Progenitor cell of endocrine pancreas (in vitro differentiated cells): ENCODE measurements at places on chromosomes 1 and 21. TPM values are rescaled to one million over a fixed set of nuclear protein-coding genes. Genes with fewer than 3 reads are reported as not detected.

The DIP2A gene
- 70.2 and 70.7 TPM in 2 replicates for total RNA-seq

The UBE2U gene
- total RNA-seq, result not detected in 2 replicates

The GSTM4 gene
- total RNA-seq, result 21.0 and 21.2 TPM in 2 replicates

The RGS8 gene
- total RNA-seq, result 0.05 TPM in 1 of 2 replicates, not detected in the other

The TMEM125 gene
- total RNA-seq, result 38.7 and 41.1 TPM in 2 replicates

The ASPM gene
- 17.1 and 17.5 TPM in 2 replicates for total RNA-seq

The PDPN gene
- 9.5 and 13.9 TPM in 2 replicates for total RNA-seq

The LCE2A gene
- not detected in 2 replicates for total RNA-seq

The HSD3B2 gene
- total RNA-seq, result not detected in 2 replicates

The FCAMR gene
- total RNA-seq, result not detected in 2 replicates

The GJB4 gene
- total RNA-seq, result not detected in 2 replicates

The PAPPA2 gene
- 4.1 and 4.2 TPM in 2 replicates for total RNA-seq

The GCSAML gene
- not detected in 2 replicates for total RNA-seq

The TCHH gene
- total RNA-seq, result not detected in 2 replicates

The CFHR1 gene
- total RNA-seq, result not detected in 2 replicates

The STUM gene
- total RNA-seq, result 0.38 and 0.55 TPM in 2 replicates

The LAPTM5 gene
- 0.20 TPM in 1 of 2 replicates, not detected in the other for total RNA-seq

The LPAR3 gene
- total RNA-seq, result 4.3 and 5.1 TPM in 2 replicates

The LCE1C gene
- not detected in 2 replicates for total RNA-seq

The IQCC gene
- 5.1 and 5.6 TPM in 2 replicates for total RNA-seq

The NUP210L gene
- 0.05 and 0.07 TPM in 2 replicates for total RNA-seq

The C1orf53 gene
- total RNA-seq, result 4.0 and 4.3 TPM in 2 replicates

The FAM72C gene
- total RNA-seq, result 0.62 and 2.0 TPM in 2 replicates

The ADAMTS4 gene
- 0.22 and 0.24 TPM in 2 replicates for total RNA-seq

The MLLT11 gene
- 29.5 and 30.0 TPM in 2 replicates for total RNA-seq

The CELA3B gene
- 0.58 TPM in 1 of 2 replicates, not detected in the other for total RNA-seq

The ELAVL4 gene
- total RNA-seq, result 3.6 and 4.4 TPM in 2 replicates

The MAGI3 gene
- total RNA-seq, result 23.6 and 23.7 TPM in 2 replicates

The HAO2 gene
- not detected in 2 replicates for total RNA-seq

The CADM3 gene
- total RNA-seq, result 7.1 and 8.9 TPM in 2 replicates

The LCE1A gene
- not detected in 2 replicates for total RNA-seq

The TMEM269 gene
- 0.42 and 0.48 TPM in 2 replicates for total RNA-seq

The ZNF678 gene
- total RNA-seq, result 19.8 and 24.1 TPM in 2 replicates

The KCTD3 gene
- 70.5 and 73.5 TPM in 2 replicates for total RNA-seq

The OR14K1 gene
- 0.33 TPM in 1 of 2 replicates, not detected in the other for total RNA-seq

The PTBP2 gene
- 91.2 and 91.8 TPM in 2 replicates for total RNA-seq

The BEND5 gene
- 14.5 and 23.9 TPM in 2 replicates for total RNA-seq

The RAB25 gene
- 93.8 and 99.1 TPM in 2 replicates for total RNA-seq

The NUCKS1 gene
- total RNA-seq, result 222 and 245 TPM in 2 replicates

The CLCA4 gene
- total RNA-seq, result not detected in 2 replicates
